ENCODE measurements at places on chromosomes 1 and 21.

- no peak for DNase-seq
Observed at GRCh38 chr21:44686843-44687561, 5.0 kb upstream of the KRTAP12-1 start.

DNA sequence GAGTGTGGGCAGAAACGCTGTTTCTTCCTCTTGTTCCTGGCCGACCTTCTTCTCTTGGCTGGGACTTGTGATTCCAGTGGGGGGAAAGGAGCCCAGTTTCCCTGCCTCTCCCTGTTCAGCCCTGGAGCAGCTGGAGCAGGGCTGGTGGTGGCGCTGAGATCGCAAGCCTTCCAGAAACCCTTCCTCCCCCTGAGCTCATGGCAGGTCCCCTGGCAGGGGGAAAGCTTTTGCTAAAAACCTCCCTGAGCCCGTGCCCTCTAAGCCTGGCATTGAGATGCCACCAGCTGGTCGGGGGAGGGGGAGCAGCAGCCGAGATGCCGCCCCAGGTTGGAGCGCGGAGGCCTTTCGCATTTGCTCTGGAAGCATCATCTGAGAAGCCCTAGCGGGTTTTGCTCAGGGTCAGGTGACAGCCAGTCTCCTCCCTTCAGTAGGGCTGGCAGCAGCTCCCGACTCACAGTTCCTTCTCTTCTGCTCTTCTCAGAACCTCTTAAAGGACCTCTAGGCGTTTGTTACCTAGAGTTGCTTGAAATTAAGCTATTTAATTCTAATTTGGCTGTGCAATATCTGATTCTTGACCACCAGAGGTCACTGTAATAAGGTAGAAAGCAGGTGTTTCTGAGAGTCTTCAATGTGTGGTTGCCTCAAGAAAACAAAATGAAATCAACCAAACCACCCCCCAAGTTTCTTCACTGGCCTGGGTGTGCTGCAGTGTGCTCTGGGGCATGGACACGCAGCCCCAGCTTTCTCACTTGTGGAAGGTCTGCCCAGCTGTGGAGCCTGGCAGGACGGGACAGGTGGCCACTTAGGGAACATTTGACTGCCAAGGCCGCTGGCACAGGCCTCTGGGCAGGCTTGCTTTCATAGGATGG is 257.3 kb downstream of the CAMTA1 start:
- peak; percentile 12 for DNase-seq

DNA sequence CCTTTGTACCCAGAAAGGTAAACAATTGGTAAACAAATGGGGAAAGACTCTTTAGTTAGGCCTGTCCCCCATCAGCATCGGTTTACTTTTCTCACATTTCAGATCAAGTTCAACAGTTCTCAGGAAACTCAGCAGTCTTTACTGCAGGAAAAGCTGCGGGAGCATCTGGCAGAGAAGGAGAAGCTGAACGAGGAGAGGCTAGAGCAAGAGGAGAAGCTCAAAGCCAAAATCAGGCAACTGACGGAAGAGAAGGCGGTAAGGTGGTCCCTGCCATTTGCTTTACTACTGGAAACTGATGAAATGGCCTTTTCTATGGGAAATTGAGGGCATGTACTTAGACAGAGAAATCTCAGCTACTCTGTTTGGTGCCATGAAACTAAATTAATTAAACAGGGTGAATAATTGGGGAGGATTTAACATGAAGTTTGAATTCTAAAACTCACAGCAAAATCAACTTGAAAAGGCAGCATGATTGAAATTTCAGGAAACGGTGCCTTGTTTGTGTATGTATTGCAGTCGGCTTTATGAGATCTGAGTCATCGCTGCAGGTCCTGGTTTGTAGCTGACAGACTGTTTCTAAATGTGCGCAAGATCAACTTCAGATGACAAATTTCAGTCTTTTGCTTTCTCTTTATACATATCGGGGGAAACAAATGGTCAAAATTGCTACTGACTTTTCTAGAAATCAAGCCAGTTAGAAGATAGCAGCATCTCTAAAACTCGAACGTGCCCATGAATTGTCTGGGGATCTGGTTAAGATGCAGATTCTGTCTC is 67.9 kb upstream of the EFHD2 start:
- peak; percentile 17 for DNase-seq

DNA sequence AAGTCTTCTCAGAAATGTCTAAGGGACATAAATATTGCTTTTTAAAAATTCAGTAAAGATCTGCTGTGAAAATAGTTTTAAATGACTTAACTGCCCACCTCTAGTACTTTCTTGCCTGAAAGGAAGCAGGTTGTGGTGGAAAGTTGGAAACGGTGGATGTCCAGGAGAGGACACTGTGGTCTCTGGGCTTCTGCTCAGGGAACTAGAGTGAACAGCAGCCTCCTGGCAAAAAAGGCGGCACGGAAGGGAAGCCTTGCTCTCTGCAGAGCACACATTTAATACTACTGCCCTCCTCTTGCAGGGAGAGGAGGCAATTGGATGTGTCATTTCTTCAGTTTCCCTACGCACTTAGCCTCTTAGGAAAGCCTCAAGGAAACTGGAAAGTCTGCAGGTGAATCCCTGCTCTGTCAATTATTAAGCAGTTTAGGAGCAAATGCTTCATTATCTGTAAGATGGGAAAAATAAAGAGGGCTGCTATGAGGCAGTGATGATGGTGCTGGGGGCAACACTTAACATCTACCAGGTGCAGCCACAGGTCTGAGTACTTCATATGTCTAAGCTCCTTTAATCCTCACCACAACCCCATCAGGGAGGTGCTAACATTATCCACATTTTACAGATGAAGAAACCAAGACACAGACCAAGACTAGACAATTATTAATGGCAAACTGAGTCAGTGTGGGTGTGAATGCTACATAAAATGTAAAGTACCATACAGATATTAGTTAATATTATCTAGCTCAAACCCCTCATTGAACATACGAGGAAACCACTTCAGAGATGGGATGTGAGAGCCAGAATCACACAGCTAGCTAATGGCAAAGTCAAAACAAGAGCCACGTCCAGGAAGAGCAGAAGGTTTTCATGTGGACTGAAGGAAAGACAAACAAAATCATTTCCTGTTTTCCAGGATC is 108.9 kb upstream of the ADAR start:
- DNase-seq, result no peak
